ENCODE measurements at places on chromosomes 13 and 19.

DNA sequence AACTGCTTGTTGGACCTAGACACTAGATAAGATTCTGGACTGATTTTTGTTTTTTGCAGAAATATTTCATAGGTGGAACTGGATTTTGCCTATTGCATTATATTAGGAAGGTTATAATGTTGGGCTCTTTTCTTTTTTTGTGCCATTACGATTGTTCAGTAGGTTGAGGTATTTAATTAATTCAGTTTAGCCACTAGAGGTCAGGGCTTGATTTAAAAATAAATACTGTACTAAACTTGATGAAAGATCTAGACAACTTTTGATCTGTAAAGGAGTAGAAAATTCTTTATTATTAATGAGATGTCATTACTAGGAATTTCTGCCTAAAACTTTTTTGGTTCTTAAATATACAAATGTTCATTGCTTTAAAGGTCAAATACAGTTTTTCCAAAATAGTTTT lies 15.2 kb upstream of the SUPT20H start:
- no peak for DNase-seq

- no peak for DNase-seq
Measured at GRCh38 chr19:46890423-46891170, 29.8 kb downstream of the ARHGAP35 start.

- no peak for DNase-seq
Measured at GRCh38 chr13:52845334-52845761, 3.1 kb downstream of the PCDH8 start.

DNA sequence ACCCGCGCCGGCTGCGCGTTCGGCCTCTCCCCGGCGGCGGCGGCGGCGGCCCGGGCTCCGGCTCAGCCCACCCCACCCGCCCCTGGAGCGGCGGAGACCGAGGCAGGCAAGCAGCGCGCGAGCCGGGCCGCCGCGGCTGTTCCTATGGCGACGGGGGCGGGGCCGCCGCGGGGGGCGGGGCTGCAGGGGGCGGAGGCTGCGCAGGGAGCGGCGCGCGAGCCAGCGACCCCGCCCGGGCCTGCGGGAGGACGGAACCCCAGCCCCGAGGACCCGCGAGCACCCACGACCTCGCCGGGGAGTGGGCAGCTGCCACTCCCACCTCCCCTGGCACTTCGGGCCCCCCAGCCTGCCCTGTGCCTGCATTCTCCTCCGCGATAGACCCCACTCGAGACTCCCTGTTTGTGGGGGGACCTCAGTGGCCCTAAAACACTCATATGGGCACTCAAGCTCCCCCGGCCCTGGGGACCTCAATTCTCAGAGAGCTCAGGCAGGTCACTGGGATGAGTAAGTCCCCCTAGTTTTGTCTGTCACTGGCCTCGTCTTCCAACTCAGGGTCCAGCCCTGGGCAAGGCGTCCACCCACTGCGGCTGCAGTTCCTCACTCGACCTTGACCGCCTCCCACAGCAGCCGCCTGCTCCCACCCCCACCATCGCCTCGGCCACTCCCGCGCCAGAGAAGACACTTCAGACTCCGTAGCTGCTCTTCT lies at the start of gene CTXN1:
CTXN1 (minus strand) TSS at position 115 of the 706 bp plus-strand sequence. CDS start 597 bp downstream, outside the sequence.
- peak; percentile 75 for DNase-seq

- DNase-seq: no peak
Measured at GRCh38 chr13:109875746-109876145, 89.4 kb upstream of the IRS2 start.

DNA sequence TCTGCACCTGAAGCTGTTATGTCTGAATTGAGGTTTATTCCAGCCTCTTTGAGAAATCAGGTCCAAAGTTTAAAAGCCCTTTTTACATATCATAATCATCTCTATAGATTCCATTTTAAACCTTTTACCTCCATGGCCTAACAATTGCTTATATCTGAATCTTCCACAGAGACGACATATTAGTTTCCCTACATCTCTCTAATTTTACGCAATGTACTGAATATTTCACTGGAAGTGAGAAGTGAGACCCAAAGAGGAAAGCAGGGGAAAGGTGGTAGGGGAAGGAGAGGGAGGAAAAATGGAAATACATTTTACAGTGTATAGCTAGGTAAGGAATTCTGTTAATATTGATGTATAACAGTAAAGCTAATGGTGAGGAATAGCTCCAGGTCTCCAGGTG lies 189.6 kb downstream of the MZT1 start:
- no peak for DNase-seq

- DNase-seq: no peak
Measured at GRCh38 chr19:795691-796581, 1.3 kb upstream of the PTBP1 start.

DNA sequence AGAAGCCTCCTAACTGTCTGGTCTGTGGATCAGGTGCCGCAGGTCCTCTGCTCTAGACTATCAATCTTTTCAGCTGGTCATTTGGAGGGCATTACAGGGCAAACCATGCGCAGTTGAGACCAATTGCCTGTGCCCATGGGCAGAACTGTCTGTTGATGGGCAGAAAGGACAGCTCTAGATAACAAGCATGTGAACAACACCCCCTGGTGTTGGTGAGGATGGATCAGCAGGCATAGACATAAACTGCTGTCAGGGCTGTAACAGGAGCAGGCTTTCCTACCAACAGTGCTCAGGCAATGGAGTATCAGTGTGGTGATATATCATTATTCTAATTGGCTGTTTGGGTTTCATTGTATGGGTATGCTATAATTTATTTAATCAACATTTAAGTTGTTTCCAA lies 104.7 kb upstream of the KL start:
- DNase-seq: no peak

- no peak for DNase-seq
Measured at GRCh38 chr19:14758816-14759215, 19.5 kb downstream of the ADGRE2 start.

- no peak for DNase-seq
Measured at GRCh38 chr13:24145240-24145639, 15.3 kb upstream of the SPATA13 start.
